ENCODE measurements at places on chromosomes 1 and 21.

- no peak for DNase-seq
These were observed 692.1 kb upstream of the ZP4 start for GRCh38 chr1:238582816-238583215.

DNA sequence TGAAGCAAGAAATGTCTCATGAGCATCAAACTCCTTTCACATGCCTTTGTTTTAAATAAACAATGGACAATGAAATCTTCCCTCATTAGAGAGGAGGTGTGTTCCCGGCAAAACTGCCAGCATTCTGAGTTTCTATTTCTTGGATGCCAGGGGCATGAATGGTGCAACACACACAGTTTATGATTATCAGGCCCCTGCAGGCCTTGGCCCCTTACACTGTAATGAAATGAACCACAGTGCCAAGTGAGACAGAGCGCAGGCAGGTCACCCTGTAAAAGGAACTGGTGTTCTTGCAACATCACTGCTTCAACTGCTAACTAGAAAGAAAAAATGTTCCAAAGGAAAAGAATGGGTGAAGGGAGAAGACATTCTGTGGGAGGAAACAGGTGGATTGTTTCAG lies 3.8 kb upstream of the PIGC start:
- peak; percentile 56 for DNase-seq

GRCh38 chr1:32981003-32981901 lies 16.6 kb upstream of the RNF19B start:
- DNase-seq: no peak

GRCh38 chr1:232333419-232333767 lies 296.5 kb downstream of the SIPA1L2 start:
- no peak for DNase-seq

DNA sequence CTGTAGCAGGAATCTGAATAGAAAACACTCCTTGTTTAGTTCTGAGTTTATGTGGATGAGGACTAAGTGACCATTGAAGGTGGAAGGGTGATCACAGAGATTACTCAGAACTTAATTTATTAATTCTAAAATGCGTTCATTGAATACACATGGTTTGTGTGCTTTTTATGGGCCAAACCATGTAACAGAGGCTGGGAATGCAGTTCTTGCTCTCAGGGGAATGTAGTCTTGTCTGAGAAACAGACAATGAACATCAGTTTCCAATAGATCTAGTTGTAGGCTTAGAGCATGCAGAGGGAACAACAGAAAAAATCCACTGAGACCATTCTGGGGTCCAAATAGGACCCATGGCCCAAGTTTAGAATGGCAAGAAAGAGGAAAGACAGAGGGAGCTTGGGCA lies 46.1 kb downstream of the ITSN1 start:
- DNase-seq: no peak

DNA sequence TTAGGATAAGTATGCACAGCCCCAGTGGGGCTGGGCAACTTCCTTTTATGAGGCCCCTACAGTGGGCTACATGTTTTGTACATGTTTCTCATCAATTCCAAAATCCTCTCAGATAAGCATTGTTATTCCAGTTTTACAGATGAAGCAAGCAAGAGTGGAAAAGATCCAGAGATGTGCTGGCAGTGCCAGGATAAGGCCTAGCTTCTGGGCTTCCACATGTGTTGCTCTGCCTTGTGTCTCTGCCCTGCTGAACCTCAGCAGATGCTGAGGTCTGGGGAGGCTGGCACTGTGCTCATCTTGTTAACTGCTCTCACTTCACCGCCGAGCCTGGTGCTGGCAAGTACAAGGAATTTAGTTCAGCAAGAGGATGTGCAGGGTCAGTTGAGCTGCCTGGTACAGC lies 202.1 kb downstream of the TRABD2B start:
- DNase-seq: no peak

DNA sequence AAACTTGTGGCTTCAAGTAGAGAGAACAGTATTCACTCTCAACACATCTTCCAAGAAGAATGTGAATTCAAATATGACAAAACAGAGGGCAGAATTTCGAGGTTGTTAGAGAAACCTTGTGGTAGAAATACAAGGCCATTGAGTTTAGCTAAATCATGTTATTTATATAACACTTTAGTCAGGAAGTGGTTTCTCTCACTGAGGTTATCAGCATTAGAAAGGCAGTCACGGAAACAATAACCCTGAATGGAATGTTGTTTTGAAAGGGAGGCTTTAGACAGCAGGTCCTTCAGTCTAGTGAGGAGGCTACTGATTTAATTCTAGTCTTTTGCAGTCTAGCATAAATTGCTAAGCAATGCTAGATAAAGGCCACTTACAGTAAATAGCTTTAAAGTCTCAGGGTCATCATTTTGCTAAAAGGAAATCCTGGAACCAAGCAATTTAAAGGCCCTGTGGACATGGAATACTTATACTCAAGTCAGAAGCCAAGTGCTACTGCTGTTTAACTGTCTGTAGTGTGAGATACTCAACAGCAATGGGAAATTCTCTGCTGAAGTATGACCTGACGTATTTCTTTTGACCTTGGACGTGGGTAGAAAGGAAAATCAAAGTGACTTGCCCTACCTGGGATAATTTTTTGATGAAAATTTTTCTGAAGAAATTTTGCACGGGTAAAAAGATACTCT lies 89.0 kb upstream of the CHODL start:
- no peak for DNase-seq

DNA sequence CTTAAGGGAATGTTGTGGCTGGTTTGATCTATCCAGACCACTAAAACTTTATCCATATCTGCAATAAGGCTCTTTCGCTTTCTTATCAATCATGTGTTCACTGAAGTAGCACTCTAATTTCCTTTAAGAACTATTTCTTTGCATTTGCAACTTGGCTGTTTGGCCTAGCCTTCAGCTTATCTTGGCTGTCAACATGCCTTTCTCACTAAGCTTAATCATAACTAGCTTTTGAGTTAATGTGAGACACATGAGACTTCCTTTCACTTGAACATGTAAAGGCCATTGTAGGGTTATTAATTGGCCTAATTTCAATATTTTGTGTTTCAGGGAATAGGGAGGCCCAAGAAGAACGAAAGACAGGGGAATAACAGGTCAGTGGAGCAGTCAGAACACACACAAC lies 124.7 kb downstream of the TNFSF18 start:
- DNase-seq: no peak

Measured in hematopoietic multipotent progenitor cell treated with erythropoietin and hydrocortisone succinate and interleukin-3 and kit ligand, for 17 days (in vitro differentiated cells).